ENCODE measurements at places on chromosomes 7 and 10.
A peak's percentile ranks its signal among the peaks of the same experiment; 100 is the strongest.

DNA sequence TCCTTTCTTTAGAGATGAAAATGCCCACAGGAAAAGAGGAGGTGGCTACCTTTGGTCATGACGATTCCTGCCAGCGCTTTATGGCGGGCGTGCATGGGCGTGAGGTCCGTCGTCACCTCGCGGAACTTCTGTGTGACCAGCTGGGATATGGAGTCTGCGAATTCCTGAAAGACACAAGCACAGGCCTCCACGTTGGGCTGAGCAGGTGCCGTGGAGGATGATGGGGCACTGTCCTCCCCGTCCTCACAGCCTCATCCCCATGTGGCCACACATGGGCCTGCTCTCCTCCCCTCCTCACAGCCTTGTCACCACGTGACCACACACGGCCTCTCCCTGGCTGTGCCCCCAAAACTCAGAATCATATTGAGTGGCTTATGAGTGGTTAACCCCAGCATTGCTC lies 214.7 kb downstream of the WDR37 start:
- DNase-seq, result no peak

- DNase-seq, result peak; percentile 29
These were observed 4.5 kb upstream of the BLNK start for GRCh38 chr10:96275685-96276418.

DNA sequence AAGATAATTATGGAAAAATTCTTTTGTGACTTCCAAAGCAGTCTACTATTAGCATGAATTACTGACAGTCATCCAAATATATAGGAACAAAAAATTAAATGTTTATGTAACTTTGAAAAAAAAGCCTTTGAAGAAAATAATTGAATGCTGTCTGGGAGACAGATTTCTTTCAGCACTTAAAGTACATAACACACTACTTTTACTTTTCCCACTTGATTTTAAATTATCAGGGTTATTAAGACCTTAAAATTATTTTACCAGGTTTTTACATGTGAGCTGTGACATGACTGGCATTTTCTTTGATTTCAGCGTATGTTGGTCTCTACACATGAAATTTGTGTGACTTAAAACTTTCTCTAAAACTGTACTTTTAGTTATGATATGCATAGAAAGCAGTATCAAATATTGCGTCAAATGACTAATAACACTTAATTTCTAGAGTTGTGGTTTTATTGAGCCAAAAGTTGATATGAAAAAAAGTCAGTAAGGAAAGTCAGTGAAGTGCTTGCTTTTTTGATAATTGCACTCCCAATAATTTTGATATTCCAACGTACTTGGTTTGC lies 3.1 kb downstream of the PTEN start:
- no peak for DNase-seq

DNA sequence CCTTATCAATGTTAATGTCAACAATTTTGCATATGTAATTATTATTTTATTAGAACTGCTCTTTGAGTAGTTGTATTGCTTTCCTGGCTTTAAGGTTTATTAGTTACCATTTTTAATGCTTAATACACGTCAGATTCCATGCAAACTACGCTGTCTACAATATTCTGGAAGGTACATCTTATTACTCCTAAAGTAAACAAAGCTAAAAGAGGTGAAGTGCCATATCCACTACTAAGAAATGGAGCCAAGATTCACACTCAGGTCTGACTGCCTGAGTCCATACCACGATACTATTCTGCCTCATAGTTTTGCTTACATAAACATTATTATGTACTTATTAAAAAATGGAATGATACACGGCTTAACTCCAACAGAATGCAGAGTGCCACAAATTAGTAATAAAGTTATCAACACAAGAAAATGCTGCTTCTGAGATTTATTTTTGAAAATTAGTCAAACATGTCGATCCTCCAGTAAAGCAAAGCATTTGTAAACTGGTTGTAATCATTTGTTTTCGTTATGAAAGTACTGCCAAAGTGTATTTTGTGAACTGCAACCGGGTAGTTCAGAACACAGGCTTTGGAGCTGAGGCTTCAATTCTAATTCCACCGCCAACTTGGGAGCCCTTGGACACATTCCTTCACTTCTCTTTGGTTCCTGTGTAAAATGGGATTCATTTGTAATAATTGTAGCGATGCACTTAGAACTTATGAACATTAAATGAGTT lies 1.1 kb upstream of the DMTF1 start:
- DNase-seq, result no peak

DNA sequence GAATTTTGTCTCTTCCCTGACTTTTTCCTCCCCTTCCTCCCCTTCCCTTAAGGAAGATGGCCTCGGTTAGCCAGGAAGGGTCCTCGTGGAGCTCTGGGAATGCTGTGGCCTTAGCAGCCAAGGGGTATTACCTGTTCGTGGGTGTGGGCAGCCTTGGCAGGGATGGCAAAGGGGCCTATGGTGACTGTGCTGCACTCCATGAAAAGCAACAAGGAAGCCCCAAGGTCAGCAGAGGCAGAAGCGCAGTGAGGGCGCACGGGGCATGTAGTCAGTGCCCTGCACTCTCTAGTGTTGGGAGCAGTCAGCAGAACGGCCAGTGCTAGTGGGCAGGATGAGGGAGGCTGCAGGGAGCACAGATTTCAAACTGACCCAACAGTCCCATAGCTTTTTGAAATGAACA lies 191.8 kb downstream of the ADARB2 start:
- no peak for DNase-seq

DNA sequence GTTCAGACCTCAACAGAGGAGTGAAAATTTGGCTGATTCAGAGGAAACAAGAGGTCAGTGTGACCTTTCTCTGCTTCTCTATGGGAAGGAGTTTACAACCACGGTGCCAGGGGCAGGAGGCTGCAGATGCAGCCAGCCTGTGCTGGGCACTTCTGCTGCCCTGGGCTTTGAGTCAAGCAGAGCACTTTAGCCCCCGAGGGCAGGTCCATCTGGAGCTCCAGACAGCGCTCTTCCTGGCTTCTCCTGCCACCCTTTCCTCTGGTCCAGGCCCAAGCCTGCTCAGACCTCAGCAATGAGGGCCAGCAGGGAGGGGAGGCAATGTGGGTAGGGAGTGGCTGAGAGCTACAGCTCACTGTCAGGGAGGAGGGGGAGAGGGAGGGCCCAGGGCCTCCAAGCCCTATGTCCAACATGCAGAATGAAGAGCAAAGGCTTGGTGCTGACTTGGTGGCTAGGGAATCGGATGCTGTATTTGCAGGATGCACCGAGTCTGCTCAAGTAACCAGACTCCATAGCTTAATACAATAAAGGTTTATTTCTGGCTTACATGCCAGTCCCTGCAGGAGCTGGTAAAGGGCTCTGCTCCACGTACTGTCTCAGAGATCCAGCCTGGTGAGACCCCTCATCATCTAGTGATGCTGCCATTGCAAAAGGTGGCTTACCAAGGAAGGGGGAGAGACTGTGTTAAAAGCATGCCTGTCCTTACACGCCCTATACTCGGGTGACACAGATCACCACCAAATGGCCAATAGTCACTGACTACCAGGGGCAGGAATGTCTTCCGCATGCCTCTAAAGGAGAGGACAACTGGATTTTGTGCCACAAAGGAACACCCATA lies 481.6 kb downstream of the RPS24 start:
- DNase-seq, result peak; percentile 38

DNA sequence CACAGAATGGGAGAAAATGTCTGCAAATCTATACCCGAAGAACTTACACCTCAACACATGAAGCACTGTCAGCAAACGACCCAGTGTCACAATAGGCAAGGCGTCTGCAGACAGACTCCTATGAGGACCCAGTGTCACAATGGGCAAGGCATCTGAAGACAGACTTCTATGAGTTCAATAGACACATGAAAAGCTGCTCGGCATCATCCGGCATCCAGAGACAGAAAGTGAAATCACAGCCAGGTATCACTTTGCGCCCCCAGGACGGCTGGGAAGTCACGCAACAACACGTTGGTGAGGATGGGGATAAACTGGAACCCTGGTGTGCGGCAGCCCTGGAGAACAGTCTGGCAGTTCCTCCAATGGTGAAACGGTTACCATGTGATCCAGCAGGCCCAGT lies 273.2 kb downstream of the ELFN1 start:
- DNase-seq, result no peak

GRCh38 chr10:130550952-130551674 lies 414.9 kb downstream of the GLRX3 start:
- DNase-seq, result no peak

GRCh38 chr7:112121318-112121717 lies 84.9 kb downstream of the DOCK4 start:
- DNase-seq, result no peak

DNA sequence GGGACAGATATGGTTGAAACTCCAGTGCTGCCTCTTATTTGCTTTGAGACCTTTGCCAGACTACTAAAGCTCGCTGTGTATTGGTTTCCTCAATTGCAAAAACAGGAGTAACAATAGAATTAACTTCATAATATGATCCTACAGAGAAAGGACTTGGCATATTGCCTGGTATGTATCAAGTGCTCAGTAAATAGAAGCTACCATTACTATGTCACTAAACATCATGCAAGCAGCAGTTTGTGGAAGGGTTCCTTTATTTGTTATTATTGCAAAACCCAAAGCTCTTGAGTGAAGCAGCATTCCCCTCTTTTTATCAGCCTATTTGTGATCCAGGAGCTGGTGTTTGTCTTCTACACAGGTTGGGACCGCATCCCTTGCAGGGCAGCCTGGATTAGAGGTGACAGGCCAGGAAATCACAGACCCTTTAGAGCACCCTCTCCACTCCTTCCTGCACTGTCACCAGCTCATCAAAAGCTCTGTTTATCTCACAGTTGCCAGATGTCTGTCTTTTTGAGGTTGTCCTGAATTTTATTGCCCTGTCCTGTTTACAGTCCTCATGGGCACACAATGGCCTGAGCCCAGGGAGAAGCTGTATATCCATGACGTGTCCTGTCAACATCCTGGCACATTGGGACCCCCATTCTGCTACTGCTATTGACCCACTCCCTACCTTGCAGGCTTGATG lies 121.5 kb downstream of the SNX10 start:
- no peak for DNase-seq

- DNase-seq, result no peak
These were observed 239.0 kb downstream of the REEP3 start for GRCh38 chr10:63760034-63760707.

GRCh38 chr7:116569737-116570136 lies 44.9 kb downstream of the CAV1 start:
- DNase-seq, result no peak

- DNase-seq, result peak; percentile 34
These were observed 3.3 kb downstream of the AHR start for GRCh38 chr7:17301471-17302456.

GRCh38 chr7:117281562-117281961 lies 41.3 kb downstream of the WNT2 start:
- DNase-seq, result no peak

- DNase-seq, result no peak
These were observed 54.3 kb upstream of the DUSP5 start for GRCh38 chr10:110443239-110444003.

GRCh38 chr10:75801121-75801520 lies 369.7 kb downstream of the LRMDA start:
- DNase-seq, result no peak

- DNase-seq, result no peak
These were observed 420.5 kb upstream of the CNTNAP2 start for GRCh38 chr7:145696071-145696470.

- peak; percentile 27 for DNase-seq
These were observed 130.6 kb downstream of the SPAG6 start for GRCh38 chr10:22475651-22476600.

DNA sequence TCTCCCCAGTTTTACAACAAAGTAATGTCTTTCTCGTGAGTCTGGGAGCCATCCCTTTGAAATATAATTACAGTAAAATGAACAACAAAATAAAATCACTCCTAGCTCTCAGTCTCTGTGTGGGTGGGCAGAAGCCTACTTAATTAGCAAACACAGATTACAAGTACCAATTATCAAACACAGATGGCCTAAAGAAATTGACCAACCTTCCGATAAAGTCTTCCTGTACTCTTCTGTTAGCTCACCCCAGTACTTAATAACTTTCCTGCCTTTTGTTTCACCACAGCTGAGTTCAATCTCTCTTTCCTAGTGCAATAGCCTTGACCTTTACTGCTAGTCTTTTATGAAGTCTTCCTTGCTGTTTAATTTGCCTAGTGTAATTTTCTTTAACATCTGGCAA lies 719.2 kb upstream of the MBL2 start:
- DNase-seq, result no peak

DNA sequence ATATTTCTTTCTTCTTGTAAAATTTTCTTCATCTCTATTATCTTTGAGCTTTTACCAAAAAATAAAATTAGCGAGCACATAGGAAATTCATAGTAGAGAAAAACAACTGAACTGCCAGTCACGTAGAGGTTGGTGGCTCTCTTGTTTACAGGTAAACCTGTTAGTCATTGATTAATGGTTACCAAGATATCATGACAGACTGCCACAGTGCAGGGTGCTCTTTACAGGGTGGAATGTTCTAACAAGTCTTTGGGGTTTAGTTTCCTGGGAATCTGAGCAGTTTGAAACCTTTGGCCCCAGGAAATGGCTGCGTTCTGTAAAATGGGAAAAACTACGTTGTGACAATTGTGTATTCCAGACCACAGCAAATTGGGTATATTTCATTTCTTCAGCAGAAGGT lies 407.3 kb upstream of the ADARB2 start:
- no peak for DNase-seq

DNA sequence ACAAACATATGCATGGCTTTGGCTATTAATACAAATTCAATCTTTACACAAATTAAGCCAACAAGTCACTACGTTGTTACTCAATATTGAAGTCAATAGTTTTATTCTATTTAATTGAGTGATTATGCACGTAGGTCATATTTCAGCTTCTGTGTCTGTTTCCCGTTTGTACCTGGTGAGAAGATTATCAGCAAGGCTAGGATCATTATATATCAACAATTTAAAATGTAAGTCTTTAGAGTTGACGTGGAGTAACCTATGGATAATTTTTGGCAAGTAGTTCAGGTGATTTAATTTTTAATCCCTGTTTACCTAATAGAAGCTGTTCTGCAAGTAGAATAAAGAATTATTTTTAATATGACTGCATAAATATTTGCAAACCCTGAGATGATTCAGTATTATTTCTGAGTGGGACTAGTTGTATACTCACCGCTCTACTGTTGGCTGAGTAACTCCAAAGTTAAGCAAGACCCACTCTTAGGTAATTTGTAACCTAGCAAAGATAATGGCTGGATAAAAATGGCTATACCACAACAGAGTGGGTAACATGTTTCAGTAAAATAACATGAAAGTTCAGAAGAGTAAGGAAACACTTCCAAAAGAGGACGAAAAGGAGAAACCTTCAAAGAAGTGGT lies 161.0 kb downstream of the HGF start:
- no peak for DNase-seq

DNA sequence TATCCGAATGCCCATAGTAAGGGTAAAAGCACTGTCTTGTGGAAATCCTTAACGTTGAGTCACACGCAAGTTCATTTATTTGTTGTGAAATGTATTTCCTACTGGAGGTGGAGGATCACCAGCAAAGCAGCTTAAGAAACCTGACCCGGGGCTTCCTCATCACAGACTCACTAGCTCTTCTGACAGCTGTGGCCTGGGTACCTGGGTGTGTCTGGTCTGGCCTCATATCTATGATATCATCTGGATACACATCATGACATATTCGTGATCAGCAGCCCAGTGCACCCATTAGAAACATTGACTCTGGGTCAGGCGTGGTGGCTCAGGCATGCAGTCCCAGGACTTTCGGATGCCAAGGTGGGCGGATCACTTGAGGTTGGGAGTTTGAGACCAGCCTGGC lies 8.8 kb downstream of the DRGX start:
- DNase-seq, result no peak

All from left cardiac atrium (tissue), 4 donors.